ENCODE measurements at places on chromosomes 13 and 19.

GRCh38 chr13:109821103-109821502, 34.7 kb upstream of the IRS2 start:
- no peak for DNase-seq

DNA sequence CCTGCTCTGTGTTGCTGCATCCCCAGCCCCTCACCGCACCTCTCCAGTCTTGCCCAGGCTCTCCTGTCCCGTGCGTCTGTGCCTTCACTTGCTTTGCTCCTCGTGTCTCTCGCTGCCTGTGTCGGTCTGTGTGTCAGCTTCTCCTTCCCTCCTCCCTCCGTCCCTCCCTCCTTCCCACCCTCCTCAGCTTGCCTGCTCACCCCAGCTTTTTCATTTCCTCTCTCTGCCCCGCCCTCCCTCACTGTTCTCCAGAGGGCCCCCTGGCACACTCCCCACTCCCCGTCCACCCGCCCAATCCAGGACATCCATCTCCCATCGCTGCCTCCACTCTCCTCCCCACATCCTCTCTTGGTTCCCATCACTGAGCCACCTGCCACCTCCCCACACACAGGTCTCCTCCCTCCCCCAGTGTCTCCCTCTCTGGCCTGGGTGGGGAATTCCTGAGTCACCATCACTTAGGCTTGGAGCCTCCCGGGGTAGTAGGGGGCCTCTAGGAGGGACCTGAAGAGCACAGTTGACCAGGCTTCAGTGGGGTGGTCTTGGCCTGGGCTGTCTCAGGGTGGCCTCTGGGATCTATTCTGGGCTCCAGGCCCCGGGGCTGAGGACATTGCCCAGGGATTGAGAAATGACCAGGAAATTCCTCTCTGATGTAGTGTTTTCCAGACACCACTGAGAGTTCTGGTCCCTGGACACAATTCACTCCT, at the start of gene PTGIR:
TSS of gene PTGIR (minus strand) at position 132 of the 704 bp plus-strand sequence. CDS start 864 bp downstream, outside the sequence.
- no peak for DNase-seq

DNA sequence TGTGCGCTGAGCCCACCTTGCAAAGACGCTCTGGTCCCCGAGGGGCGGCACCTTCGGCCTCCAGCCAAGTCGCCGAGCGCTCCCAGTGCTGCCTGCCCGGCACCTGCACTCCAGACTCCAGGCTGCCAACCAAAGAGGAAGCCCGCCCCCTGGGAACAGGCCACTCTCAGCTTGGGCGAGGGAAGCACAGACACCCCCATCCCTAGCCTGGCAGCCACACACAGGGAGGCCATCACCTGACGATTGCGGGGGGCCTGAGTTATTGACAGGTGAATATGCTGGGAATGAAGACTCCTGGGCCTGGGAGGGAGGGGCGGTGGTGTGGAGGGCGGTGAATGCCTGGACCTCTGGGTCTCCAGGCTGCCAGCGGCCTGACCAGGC, 10.3 kb upstream of the ZNF492 start:
- no peak for DNase-seq

DNA sequence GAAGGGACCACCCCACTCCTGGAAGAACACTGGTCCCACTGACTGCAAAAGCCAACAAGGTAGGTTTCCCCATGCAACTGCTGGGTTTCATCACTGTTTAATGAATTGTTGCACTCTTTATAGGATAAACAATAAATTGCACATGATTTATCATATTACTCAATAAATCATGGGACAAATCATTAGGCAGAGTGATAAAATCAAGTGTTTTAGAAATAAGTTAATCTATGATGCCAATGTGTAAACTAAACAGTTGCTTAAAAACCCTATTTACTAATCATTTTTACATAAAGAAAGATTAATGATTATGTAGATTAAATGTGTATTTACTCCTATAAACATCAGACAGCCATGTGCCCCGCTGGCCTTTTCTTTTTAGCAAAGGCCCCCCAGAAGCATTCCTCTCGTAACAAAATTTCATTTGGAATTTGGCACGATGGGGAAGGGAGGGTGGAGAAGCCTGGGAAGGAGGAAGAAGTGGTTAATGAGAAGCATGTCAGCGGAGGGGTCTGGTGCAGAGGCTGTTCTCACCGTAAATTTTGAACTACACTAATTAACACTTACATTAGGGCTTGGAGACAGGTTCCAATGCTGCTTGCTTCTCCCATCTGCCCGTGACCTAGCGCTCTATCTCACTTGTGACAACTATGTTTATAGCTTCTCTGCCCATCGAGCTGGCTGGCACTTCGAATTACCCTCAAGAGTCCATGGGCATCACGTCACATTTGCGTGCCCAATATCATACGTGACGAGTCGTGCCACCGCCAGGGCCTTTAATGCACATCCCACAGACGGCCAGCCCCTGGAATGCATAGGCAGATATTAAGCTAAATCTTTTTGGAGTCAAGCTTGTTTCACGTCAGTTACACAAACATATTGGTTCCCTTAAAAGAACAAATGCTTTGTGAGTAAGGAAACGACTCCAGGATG, 357.7 kb upstream of the TSHZ3 start:
- no peak for DNase-seq

DNA sequence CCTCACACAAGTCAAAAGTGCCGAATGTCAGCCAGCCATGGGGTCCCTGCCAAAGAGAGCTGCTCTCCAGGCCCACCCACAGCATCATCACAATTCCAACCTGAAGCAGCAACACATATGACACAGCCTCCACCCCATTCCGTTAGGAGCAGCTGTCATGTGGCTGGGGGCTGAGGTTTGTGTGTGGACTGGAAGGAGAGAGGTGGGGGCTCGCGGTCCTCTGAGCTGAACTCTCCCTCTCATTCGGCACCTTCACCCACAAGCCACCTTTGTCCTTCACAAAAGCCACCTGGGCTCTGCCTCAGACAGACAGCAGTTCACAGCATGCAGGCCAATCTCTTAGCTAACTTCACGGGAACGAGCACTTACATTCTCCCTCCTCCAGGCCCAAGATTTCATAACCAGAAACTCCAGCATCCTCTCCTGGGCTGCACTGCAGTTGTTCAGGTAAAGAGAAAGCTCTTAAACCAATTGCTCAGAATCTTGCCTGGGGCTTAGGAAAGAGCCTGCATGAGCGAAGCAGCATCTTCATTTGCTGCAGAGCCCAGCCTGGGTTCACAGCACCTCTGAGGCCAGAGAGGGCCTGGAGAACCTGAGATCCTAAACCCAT, 7.2 kb downstream of the RAB20 start:
- no peak for DNase-seq

- DNase-seq, result no peak
These were observed 26.1 kb downstream of the ZMYM2 start for GRCh38 chr13:19984430-19985218.

GRCh38 chr19:3046698-3047495, 15.4 kb downstream of the TLE5 start:
- DNase-seq, result no peak

DNA sequence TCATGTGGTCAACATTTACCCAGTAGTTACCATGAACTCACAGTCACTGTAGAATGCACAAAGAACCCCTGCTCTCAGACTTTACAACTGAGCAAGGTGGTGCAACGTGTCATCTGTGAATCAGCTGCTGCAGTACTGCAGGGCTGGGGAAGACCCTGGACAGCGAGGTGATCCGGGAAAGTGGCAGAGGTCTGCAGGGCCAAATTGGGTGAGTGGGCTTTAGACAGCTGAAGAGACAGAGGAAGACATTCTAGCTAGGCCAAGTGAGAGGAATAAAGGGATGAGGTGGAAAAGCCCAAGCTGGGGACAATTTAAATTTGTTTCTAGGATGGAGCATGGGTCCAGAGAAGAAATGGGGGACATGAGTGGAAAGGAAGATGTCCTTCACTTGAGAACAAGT, 270.5 kb downstream of the DCLK1 start:
- DNase-seq, result no peak

DNA sequence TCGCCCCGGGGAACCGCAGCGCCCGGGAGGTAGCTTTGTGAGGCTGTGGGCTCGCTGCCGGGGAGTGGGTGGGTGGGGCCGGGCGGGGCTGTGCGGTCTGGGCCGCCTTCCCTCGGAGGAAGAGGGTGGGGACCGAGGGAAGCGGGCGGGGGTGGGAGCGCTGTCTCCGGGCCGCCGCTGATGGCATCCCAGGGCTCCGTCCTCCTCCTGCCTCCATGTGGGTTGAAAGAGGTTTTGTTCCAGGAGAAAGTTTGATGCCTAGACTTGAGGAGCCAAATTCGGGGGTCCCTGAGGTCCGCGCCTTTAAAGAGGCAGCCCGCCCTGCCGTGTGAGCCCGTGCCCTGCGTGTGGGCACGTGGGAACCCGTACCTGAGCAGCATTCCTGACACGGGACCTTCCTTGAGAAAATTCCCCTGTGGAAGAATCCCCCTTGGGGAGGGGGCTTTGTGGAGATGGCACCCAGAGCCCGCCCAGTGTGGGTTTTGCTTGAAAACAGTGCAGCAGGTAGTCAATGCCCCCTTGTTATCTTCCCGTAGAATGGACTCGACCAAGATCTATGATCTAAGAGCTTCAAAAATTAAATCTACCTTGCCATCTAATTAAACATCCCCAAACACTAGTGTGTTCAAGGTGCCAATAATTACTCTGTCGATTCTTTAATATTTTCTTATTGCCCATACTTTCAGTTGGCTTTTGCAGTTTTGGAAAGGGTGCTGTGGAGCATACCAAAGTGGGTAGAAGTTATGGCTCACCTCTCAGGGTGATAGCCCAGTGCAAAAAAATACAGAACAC, 107.8 kb downstream of the RXFP2 start:
- no peak for DNase-seq

DNA sequence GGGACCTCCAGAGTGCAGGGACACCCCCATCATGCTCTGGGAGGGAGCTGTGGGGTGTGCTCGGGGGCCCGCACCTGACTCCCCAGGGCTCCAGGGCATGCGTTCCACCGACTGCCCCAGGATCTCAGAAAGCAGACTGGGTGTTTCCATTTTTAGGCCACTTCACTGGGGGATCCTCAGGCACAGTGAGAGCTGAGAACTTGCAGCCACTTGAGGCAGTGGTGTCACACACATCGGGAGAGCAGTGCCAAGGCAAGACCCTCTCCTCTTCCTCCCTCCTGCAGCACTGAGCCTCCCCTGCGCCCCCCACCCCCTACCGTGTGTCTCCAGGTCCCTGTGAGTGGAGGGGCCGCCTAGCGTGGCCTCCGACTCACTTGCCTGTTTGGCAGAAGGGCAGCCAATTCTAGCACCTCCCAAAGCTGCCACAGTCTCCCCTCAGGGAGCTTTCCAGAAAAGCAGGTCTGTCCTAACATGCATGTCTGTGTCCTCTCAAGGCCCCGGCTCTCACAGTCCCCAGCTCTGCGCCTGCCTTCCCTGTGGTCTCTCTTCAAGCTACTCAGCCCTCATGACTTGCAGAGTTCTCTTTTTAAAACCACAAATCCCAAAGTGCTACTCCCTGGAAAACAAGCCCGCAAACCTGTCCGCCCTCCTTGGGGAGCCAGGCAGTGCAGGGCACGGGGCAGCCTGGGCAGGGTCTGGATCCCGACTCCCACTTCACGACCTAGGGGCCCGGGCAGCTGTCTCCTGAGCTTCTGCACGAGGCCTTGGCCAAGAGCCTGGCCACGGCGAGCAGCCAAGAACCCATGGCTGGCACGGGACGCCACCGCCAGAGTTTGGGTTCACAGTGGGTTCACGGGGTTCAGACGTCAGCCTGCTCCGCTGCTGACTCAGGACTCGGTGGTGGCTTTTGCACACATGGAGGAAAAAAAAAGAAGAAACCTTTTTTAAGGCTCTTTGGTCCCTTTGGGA, 94.1 kb downstream of the STK24 start:
- DNase-seq, result no peak

DNA sequence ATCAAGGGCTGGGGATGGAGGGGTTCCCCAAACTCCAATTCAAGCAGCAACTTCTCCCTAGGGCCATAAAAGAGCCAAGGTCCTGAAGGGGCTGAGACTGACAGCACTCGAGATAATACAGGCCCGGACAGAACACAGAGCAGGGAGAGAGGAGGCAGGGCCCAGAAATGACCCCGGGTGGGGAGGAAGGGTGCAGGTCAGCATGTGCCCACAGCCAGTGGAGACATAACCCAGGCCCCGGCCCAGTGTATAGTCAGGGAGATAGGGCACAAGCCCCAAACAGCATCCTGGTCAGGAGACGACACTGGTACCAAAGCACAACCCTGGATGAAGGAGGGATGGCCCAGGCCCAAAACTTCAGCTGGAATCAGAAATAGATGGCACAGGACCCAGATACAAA, 28.6 kb upstream of the ATP1A3 start:
- DNase-seq, result no peak

GRCh38 chr19:5480427-5480836, 25.2 kb downstream of the ZNRF4 start:
- DNase-seq, result no peak

GRCh38 chr19:588741-589692, 664 bp upstream of the HCN2 start:
- DNase-seq, result no peak

GRCh38 chr13:105627270-105627669, 908.2 kb downstream of the EFNB2 start:
- no peak for DNase-seq

- no peak for DNase-seq
These were observed 5.0 kb upstream of the EML2 start for GRCh38 chr19:45643927-45644771.

DNA sequence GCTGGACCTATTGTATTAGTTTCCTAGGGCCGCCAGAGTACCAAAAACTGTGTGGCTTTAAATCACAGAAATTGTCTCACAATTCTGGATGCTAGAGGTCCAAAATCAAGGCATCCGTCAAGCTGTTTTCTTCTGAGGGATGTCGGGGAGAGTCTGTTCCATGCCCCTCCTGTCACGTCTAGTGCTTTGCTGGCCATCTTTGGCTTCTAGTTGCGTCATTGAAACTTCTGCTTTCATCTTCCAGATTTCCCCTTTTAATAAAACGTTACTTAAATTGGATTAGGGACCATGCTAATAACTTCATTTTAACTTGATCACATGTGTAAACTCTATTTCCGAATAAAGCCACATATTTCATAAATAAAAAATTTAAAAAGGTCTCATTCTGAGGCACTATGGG, 47.5 kb downstream of the TRPM4 start:
- DNase-seq, result no peak

DNA sequence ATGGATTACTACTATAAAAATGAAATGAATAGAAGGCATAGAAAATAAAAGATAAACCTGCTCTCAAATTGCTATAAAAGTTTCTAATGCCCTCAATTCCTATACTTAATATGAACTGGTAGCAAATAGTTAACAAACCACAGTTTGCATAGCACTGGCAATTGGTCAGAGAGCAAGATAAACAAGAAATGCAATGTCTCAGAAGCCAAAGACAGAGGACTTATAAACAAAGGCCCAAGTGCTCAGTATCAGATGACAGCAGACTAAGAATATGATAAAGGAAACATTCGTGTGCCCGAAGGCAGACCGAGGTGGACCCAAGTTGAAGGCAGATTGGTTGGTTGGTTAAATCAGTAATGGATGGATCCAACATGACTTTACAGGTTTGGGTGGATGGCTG, 50.6 kb downstream of the IPO5 start:
- DNase-seq, result no peak
